ENCODE measurements at places on chromosomes 5 and 9.

- DNase-seq, result no peak
Observed at GRCh38 chr5:79773612-79774011, 84.0 kb downstream of the CMYA5 start.

DNA sequence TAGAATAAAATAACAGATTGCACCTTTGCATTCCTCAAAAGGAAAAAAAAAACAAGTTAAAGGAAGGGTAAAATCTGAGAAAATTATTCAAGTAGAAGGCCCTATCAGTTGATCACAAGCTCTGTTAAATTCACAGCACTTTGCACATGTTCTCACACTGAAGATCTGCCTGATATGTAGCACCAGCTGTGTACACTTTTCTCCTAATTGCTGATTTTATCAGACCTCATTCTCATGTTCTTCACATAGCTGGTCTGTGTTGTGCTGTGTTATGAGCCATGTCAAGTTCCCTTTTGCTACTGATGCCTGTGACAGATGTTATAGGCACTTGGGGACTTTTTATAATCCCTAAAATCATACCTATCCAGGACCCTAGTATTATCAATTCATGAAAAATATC lies 390.4 kb upstream of the PRR16 start:
- peak; percentile 76 for DNase-seq

DNA sequence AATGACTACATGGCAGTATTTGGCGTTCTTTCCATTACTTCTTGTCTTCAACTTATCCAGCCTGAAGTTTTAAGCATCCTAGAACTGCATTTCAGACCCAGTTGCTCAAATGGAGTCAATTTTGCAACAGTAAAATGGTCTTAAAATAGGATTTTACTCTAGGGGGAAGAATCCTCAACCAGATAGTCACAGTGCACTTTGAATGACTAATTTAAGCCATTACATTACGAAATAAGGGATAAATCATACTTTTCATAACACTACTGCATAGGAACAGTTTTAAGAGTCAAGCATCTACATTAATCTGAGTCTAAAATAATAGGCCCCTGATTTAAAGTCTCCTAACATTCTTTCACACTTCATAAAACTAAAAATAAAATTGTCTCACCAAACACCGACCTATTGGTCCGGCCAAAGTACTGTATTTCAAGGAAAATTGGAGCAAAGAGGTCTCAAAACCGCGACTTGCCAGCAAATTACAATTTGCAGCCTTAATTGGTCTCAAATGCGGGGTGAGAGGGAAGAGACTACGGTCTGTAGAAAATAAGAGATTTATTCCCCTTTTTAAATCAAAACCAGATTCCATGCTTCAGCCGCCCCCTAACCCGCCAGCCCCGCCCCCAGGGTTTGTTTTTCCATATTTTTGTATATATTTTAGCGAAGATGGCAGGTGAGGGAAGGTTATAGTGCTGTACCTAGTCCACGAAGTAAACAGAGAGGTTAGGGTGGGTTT lies 1.2 kb upstream of the SMARCA2 start:
- DNase-seq, result no peak

GRCh38 chr5:170636801-170637477 lies 133.1 kb downstream of the KCNIP1 start:
- no peak for DNase-seq

DNA sequence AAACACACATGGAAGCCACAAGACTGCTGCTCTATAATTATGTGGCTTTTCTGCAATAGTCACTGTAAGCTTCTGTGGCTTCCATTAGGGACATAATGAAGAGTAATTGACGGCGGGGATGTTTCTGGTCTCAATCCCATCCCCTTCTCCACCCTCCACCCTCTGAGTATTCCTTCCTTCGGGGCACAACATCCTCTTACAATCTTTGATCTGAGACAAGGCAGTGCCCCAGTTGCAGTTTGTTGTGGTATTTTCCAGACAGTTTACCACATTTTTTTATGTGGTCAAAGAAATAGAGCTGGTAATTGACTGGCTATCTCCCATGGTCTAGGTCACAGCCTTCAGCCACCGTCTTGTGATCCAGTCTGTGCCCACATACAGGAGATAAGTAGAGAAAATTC lies 277.7 kb downstream of the NR2F1-AS1 start:
- peak; percentile 58 for DNase-seq

DNA sequence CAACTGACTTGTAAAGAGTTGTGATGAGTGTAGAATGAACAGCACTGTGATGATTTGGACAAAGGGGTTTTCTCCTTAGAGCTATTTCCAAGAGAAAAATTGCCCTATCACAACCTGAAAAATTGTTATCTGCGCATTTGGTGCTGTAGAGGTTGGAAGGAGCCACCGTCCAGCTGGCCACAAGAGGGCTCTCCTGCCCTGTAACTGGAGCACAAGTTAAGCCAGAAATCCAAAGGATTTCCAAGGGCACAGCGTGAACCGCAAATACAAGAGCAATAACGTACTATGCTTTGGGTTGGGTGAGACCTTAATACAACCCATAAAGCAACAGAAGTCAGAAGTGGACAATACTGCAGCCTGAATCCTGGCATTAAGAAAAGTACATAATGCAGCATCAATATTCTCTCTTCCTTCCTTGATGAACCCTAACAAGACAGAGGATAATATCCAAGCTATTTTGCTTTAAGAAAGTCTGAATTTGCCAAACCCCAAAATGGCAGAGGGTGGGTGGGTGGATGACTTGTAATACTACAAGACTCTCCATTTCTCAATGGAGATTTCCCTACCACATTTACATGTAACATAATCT lies 56.8 kb upstream of the SMIM32 start:
- DNase-seq, result peak; percentile 73

GRCh38 chr5:176739461-176740051 lies 70.8 kb upstream of the UNC5A start:
- DNase-seq, result peak; percentile 99

DNA sequence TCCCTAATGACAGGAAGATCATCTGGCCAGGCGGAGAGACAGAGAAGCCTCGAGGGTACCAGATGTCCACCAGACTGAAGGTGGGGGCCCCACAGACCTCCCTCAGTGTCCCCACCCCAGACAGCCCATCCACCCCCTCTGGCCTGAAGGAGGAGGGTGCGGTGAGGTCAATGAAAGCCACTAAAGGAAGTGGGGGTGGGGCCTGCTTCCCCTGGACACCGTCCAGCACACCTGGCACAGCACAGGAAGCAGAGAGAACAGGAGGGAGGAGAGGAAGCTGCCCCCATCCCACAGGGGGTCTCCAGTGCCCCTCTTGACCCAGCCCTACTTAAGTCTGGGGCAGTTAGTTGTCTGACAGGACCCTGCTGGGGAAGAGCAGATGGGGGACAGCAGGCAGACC lies 11.2 kb downstream of the LRRC26 start:
- peak; percentile 72 for DNase-seq

DNA sequence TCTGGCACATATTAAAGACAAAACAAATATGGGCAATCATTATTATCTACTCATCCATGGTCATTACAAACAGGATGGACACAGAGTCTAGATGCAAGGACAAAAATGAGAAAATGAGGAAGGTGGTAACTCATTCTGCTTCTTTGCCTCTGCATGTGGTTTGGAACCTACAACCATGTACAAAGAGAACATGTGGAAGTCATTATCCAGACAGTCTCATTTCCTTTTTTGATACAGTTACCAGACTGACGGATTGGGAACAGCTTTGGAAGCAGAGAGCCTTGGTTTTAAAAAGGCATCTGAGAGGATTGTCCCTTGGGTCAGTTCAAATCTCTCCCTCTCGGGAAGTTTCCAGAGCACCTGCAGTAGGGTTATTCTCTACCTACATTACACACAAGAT lies 433.4 kb upstream of the TNC start:
- no peak for DNase-seq

GRCh38 chr5:35902046-35902672 lies 36.3 kb downstream of the CAPSL start:
- DNase-seq, result peak; percentile 36
